CD4-positive, alpha-beta T cell (primary cell): ENCODE measurements at places on chromosomes 5 and 9.

DNA sequence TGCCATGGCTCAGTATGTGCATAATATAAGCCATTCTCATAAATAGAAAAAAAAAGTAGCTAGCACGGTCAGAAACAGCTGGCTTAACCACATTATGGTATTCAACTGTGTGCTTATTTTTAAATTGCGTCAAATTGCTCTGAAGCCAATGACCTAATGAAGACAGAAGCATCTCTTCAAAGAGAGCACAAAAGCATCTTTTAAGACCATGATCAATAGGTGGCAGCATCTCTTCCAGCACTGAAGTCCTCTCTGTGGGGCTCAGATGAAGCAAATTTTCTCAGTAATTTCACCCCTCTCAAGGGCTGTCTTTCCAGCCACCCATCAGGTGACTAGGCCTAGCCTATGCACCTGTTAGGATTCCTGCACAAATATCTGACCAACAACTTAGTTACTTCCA lies 251.4 kb downstream of the GLIS3 start:
- no peak for DNase-seq

DNA sequence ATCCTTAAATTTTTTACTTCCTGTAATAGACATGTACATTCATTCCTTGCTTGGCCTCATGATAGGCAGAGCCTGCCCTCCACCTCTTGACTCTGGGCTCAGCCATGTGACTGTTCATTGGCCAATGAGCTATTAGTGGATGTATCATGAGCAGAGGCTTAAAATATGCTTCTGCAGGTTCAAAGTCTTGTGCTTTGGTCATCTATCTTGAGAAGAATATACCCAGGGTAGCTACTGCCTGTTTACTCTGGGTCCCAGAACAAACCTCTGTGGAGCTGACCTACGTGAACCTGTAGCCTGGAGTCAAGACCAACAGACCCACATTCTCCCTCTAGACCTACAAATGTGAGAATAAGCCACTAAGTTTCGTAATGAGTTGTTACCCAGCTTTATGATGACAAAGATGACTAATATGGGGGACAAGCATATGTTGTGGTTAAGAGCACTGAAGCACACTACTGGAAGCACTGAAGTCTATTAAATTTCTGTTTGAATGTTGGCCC lies 244.4 kb downstream of the MAST4 start:
- DNase-seq: no peak

- no peak for DNase-seq
Measured at GRCh38 chr9:79224672-79225433, 346.9 kb upstream of the TLE4 start.

- no peak for DNase-seq
Measured at GRCh38 chr5:86756839-86757238, 139.1 kb downstream of the COX7C start.

DNA sequence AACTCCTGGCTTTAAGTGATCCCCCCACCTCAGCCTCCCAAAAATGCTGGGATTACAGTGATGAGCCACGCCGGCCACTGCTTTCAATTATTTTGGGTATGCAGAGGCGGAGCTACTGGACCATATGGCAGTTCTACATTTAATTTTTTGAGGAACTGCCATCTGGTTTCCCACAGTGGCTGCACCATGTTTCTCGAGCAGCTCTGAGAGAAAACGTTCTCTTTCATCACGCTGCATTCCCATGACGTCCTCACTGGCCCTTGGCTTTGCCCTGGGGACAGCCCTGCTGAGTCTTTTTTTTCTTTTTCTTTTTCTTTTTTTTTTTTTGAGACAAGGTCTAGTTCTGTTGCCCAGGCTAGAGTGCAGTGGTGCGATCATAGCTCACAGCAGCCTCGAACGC lies 35.5 kb upstream of the GRHPR start:
- DNase-seq: no peak

DNA sequence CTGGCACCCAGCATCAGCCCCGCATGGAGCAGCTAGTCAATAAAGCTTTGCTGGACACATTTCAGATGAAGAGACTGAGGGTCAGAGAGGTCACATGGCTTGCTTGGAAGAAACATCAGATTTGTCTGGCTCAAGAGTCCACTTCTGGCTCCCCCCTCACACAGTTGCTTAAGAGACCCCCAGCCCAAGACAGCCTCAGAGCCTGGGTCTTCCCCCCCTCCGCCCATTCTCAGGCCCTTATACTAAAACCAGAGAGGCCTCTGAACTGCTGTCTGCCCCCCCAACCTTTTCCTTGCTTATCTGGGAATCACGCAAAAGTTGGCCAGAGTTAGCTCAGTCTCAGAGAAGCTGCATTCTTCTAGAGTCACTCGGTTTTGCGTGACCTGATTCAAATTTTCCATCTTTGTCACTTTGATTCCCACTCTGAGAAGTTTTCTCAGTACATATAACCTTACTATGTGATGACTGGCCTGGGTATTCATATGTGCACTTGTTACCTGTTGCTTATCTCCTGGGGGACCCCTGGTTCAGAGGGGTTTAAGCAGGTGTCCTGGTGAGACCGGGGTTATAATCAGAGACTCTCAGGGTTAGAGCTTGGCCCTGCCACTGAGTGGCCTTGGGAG lies 145.4 kb upstream of the IER5L start:
- DNase-seq: no peak

- no peak for DNase-seq
Measured at GRCh38 chr5:143582869-143583268, 179.4 kb upstream of the NR3C1 start.

GRCh38 chr9:7970681-7971330 lies 171.2 kb upstream of the DMAC1 start:
- DNase-seq: no peak

DNA sequence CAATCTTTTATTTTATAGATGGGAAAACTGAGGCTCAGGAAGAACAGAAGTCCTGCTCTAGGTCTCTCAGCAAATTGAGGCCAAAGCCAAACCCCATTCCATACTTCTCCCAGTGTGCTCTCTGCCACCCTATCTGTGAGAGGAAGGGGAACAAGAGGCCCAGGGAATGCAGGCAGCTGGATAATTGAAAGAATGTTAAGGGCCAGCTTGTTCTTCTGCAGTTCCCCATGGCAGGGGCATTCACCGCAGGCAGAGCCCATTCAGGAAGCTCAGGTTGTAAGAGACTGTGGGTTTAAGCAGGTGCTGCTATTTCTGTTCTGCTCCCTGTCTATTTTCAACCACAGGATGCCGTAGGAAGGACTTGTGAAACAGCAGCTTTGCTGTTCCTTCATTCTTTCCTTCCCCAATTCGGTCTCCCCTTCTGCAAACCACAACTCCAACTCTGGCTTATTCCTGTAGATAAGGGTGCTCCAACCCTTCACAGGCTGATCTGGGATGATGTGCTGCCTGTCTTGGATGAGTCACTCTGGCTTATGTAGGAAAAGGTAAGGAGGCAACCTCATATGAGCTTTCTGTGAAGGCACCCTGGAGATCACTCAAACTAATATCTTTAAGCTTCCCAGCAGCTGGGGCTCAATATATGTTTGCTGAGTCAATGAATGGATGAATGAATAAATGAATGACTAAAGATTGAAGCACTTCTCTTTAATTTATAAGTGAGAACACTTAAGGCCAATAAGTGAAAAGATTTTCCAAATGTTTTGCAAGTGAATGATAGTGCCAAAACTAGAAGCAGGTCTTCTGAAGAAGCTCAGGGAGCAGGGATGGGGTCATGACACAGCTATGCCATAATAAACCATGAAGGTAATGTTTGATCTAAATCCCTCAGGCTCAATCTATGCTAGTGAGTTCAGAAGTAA lies 377.6 kb downstream of the BRINP1 start:
- DNase-seq: no peak

DNA sequence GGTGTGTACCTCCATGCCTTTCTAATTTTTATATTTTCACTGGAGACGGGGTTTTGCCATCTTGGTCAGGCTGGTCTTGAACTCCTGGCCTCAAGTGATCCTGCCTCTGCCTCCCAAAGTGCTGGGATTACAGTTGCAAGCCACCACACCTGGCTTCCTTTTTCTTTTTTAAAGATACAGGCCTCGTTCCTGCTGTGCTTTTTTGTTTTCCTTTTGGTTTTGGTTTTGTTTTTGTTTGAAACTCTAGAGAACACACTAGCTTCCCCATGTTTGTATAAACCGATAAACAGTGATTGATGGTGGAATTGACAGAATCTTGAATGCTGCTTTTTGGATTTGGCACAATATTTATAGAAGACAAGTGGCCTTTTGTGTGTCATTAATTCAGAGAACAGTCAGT lies 1603.4 kb downstream of the MAT2B start:
- no peak for DNase-seq

DNA sequence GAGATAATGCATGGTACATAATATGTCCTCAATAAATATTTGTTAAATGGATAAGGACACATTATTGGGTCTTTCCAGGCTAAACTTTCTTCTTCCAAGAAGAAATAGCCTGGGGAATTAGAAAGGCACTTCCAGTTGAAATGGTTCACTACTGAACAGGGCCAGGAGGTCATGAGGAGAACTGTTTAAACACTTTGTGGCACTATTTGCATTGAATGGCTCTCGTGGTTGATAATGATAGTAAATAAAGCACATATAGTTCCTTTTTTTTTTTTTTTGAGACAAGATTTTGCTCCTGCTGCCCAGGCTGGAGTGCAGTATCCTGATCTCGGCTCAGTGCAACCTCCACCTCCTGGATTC lies 19.9 kb upstream of the CAST start:
- DNase-seq: no peak

- no peak for DNase-seq
Measured at GRCh38 chr5:1955586-1955985, 72.9 kb upstream of the IRX4 start.

GRCh38 chr9:126325821-126326220 lies 808 bp upstream of the MVB12B start:
- DNase-seq: no peak

- DNase-seq: no peak
Measured at GRCh38 chr9:31034311-31034710, 1350.1 kb upstream of the ACO1 start.

DNA sequence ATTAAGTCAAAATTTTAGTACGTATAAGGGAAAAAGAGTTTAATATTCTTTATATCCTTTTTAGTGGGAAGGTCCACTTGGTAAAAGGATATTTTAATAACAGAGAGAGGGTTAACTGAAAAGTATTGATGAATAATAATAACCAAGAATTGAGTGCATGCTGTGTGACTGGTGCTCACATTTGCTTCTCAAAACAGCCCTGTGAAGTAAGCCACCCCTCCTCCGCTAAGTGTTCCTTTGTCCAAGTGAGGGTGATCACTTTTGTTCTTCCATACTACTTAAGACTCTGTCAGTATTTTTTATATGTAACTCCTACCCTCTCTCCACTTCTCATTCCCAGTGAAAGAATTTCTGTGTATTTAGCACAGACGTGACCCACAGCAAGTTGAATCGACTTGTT lies 51.5 kb downstream of the SLC44A1 start:
- DNase-seq: no peak

GRCh38 chr9:121557581-121558447 lies 58.2 kb upstream of the GGTA1 start:
- no peak for DNase-seq

- DNase-seq: no peak
Measured at GRCh38 chr9:91768507-91768906, 181.5 kb downstream of the ROR2 start.

- DNase-seq: no peak
Measured at GRCh38 chr5:2219149-2219776, 336.5 kb upstream of the IRX4 start.

DNA sequence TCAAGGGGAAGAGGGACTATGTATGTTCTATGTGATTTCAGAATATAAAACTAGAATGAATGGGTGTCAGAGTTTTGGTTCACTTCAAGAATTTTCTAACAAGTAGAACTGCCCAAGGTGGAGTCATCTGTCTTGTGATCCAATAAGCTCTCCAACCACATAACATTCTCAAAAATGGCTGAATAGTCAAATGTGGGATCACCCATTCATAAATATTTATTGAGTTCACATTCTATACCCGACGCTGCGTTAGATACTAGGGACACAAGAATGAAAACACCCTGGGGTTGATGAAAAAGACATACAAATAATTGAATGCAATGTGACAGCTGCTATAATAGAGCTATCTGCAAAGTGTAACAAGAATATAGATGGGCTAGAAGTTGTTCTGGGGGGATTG lies 35.3 kb upstream of the TRAF1 start:
- no peak for DNase-seq

DNA sequence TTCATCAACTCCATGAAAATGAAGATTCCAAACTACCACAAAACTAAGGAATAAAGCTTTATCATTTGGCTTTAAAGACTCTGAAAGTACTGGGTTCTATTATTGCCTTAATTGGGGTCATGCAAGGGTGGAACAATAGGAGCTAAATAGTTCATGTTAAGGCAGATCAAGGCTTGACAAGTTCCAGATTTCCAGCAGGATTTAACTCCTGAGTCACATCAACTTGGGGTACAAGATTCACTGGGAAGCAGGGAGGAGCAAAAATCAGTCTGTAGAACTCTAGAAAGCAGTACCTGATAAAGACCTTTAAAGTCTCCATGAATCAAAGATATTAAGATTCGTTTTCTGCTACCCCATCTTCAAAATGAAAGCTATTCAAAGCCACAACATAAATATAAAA lies 41.9 kb upstream of the GLRX start:
- DNase-seq: no peak

DNA sequence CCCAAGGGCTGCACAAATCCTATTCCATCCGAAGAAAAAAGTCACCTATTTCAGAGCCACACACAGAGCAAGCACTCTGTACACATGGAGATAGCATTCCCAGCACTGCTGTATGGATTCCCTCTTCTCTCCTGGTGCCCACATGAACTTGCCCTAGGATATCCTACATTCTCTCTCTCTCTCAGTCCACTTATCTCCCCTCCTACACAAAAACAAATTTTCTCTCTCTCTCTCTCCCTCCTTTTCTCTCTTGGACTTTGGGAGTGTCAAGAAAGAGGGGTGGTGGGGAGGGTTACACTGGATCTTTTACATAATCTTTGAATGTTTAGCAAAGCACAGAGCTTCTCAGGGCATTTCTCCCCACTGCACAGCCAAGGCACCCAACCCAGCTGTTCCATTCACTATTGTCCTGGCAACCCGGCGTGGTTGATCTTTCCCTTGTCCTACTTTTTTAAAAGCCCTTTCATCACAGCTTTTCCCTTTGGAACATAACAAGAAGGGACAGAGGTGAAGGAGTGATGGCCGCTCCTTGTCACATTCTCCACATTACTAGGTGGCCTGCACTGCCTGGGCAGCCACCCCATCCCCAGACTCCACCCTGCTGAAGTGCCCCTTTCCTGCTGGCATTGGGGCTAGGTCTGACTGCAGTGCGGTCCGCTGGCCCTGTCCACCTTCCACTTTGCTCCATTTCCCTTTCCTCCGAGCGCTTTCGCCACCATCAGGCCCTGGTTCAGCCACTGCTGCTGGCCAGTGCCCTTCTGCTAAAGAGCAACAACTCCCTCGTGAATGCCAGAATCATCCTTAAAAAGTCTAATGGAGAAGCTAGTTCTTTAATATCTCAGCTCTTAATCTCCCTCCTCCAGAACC lies 22.2 kb upstream of the SLC1A3 start:
- no peak for DNase-seq

GRCh38 chr5:16726538-16726946 lies 109.7 kb upstream of the RETREG1 start:
- DNase-seq: no peak

GRCh38 chr5:150505816-150506215 lies 2.1 kb upstream of the NDST1 start:
- DNase-seq: no peak
